ENCODE measurements at places on chromosomes 12 and 14.

DNA sequence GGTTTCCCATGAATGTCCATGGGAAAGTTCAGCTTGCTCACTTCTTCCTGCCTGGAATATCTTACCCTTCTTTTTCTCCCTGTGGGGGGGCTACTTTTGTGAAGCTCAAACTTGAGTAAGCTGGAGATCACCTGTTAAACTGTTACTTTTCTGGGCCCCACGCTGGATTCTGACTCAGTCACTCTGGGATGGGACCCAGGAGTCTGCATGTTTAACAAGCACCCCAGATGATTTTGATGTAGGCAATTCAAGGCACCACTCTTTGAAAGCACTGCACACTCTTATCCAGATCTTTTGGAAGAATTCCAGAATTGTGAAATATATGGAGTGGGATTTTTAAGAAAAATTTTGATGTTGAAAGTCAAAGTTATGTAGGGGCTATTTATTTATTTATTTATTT lies 46.3 kb upstream of the IGF1 start:
- DNase-seq: no peak

- DNase-seq: no peak
These were observed 22.3 kb downstream of the MSRB3 start for GRCh38 chr12:65300679-65301349.

- DNase-seq: no peak
These were observed 169.4 kb upstream of the NOS1 start for GRCh38 chr12:117530796-117531195.

DNA sequence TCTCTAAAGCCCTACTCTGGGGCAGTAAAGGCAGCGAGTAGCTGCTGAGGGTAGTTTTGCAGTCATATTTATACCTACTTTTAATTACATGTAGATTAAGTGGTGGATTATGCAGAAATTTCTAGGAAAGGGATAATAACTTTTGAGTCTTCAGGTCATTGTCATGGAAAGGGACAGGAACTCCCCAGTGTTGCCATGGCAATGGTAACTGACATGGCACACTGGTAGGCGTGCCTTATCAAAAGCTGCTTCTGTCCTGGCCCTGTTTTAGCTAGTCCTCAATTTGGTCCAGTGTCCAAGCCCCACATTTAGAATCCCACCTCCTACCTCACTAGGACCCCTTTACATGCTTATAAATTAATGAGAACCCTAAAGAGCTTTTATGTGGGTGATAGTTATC lies 303.1 kb downstream of the VRK1 start:
- no peak for DNase-seq

- DNase-seq: no peak
These were observed 177.3 kb upstream of the DDHD1 start for GRCh38 chr14:53330441-53330840.

GRCh38 chr14:37194698-37195097 lies 3.0 kb upstream of the MIPOL1 start:
- DNase-seq: no peak

DNA sequence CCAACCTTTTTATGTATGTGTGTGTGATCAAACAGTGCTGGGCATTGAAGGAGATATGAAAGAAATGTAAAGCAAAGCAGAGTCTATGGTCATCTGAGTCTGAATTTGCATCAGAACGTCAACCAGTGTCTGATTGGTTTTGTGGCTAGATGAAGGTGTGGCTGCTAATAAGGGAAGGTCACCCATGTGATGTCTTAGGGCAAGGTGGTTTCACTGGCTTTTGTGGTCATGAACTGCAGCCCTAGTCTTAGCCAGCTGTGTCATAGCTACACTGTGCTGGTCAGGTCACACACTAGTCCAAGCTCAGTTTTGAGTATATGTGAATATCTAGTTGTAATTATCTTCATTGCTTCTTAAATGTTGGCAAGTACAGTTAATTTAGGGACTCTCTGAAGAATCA lies 105.8 kb downstream of the TGFB3 start:
- DNase-seq: no peak

GRCh38 chr14:62674563-62675237 lies 370.6 kb downstream of the KCNH5 start:
- DNase-seq: no peak

All from activated naive CD4-positive, alpha-beta T cell treated with anti-CD3 and anti-CD28 coated beads for 36 hours (primary cell).